ENCODE measurements at places on chromosomes 4 and X.

DNA sequence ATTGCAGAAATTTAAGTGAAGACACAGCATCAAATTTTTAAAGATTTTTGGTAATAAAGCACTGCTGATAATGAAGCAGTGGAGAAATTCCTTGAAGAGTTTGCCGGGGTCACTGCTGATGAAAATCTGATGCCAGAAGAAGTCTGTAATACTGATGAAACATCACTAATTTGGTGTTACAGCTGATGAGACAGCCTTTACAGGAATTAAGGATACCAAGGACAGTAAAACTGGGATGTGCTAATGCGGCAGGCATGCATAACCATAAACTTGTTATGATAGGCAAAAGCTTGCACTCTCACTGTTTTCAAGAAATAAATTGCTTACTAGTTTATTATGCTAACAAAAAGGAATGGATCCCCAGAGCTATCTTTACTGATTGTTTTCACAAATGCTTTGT is 52.9 kb upstream of the VEGFC start:
- DNase-seq: no peak

GRCh38 chrX:109537324-109537665 is 651 bp downstream of the NXT2 start:
- DNase-seq: no peak

DNA sequence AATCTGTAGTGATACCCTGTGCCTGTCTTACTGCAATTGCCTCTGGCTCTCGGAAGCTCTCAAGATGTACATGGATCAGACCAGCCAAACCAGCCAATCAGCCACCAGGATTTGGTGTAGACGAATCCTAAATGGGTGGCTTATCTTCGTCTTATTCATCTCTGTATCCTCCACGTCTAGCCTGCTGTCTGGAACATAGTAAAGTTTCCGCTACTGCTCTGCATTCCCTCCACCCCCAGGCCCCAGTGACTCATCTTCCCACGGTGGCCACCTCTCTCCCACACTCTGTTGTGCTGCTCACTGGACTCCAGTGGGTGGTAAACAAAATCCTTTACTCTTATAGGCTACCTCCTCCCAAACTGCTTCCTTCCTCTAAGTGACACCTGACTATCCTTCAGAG is 37.8 kb downstream of the SEPTIN6 start:
- no peak for DNase-seq

GRCh38 chrX:9227276-9227675 is 193.3 kb upstream of the FAM9B start:
- no peak for DNase-seq

DNA sequence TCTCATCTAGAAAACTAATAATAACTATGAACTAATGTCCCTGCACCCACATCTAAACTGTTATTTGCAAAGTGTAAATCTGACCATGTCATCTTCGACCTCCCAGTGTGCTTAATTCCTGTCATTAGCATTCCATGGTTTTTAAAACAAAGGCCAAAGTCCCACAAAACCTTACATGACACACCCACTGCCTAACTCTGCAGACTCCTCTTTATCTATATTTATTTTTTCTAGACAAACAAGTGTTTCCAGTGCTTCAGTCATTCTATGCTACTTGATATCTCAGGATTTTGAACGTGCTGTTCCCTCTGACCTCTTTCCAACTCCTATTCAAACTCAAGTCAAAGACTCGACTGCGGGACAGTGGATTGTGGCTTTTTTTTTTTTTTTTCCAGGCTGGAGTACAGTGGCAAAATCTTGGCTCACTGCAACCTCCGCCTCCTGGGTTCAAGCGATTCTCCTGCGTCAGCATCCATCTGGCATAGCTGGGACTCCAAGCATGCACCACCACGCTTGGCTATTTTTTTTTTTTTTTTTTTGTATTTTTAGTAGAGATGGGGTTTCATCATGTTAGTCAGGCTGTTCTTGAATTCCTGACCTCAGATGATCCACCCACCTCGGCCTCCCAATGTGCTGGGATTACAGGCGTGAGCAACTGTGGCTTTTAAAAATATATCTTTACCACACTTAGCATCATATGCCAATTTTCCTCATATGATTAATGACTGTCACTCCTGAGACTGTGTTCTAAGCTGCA is 1511.0 kb downstream of the ARAP2 start:
- no peak for DNase-seq

GRCh38 chr4:138256608-138257007 is 14.5 kb upstream of the SLC7A11 start:
- no peak for DNase-seq

DNA sequence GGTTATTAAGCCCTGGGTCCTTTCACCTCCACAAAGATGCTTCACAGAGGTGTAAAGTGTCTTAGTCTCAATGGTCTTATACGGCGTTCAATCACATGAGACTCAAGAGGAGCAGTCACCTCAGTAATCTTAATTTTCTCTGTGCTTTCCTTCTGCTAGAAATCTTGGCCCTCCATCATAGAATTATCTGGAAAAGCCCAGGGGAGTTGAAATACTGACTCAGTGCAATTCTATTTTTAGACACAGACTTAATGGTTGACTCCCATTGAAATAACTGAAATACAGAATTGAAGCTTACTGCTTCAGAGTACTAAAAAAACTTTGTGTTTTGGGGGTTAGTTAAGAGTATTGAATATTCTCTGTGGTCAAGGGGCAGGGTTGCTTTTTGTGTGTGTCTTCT is 94.5 kb upstream of the IL15 start:
- DNase-seq: no peak

Data from right renal pelvis (tissue), 4 donors.